ENCODE measurements at places on chromosomes 5 and 9.

- DNase-seq: no peak
Measured at GRCh38 chr5:124661317-124662141, 84.9 kb downstream of the ZNF608 start.

GRCh38 chr5:29412979-29413378 is 1780.5 kb upstream of the CDH6 start:
- no peak for DNase-seq

DNA sequence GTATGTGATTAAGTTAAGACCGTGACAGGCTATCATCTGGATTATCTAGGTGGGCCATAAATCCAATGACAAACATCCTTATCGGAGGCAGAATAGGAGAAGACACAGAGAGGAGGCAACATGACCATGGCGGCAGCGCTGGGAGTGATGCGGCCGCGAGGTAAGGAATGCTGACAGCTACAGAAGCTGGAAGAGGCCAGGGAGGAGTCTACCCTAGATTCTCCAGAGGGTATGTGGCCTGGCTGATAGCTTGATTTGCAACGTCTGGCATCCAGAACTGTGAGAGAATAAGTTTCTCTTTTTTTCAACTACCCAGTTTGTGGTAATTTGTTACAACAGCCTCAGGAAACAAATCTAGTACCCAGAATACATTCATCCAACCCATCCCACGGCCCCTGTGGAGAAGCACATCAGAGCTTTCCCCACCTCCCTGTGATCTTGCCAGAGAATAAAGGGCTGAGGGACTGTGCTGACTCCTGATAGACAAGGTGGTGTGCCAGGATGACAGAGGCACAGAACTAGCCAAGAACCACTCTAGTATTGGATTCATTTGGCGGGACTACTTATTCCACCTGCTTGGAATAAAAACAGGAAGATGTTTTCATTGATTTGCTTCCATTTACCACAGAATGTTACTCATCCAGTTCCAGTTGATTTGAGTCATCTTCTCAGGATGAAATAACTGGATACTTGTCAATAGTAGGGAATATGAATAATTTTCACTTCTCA is 187.4 kb downstream of the MAN2A1 start:
- no peak for DNase-seq

DNA sequence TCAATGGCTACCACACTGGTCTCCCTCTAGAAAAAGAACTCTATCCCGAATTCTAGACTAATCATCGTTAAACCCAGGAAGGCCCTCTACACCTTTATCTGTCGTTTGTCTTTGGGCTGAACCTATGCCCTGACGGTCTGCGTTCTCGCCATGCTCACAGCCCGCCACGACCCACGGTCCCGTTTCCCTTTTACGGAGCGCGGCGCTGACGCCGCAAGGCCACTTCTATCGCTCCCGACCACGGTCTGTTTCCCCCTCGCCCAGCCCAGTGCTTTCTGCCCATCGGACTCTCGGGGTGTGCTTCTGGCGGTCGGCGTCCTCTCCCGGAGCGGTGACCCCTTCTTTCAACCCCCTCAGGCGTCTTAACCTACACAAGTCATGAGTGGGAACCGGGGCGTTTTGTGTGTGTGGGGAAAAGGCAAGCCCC is 974 bp downstream of the C9orf40 start:
- no peak for DNase-seq

DNA sequence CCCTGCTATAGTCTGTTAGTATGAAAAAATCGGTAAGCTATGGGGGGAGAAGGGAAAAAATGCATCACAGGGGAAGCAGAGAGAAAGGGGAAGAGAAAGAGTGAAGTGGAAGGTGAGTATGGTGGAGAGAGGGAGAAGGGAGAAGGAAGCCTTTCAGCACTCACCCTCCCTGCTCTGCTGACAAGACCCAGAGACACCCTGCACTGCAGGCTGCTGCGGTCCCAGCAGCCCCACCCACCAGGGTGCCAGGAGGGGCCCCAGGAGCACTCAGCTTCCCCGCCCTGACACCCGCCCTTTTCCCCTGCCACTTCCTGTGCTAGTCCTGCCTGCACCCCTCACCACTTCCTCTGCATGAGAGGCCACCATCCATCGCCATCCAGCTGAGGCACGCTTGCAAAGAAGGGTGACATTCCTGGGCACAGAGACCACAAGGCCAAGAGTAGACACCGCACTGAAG is 12.7 kb downstream of the STK10 start:
- DNase-seq: no peak

DNA sequence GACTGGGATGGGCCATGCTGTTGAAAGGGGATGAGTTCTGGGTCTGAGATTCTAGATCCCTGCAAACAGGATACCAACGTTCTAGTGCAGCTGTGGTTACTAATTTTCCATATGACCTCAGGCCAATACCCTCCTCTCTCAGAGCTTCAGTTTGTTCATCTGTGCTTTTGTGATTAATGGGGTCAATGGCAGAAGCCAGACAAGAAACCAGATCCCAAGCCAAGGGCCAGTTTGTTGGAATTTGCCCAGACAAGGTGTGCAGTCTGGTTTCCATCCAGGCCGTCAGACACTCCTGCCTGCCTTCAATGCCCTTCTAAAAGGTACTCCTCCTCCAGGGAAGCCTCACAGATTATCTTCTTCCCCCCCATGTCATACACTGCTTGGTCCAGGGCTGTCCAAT is 11.4 kb downstream of the MYORG start:
- DNase-seq: no peak

DNA sequence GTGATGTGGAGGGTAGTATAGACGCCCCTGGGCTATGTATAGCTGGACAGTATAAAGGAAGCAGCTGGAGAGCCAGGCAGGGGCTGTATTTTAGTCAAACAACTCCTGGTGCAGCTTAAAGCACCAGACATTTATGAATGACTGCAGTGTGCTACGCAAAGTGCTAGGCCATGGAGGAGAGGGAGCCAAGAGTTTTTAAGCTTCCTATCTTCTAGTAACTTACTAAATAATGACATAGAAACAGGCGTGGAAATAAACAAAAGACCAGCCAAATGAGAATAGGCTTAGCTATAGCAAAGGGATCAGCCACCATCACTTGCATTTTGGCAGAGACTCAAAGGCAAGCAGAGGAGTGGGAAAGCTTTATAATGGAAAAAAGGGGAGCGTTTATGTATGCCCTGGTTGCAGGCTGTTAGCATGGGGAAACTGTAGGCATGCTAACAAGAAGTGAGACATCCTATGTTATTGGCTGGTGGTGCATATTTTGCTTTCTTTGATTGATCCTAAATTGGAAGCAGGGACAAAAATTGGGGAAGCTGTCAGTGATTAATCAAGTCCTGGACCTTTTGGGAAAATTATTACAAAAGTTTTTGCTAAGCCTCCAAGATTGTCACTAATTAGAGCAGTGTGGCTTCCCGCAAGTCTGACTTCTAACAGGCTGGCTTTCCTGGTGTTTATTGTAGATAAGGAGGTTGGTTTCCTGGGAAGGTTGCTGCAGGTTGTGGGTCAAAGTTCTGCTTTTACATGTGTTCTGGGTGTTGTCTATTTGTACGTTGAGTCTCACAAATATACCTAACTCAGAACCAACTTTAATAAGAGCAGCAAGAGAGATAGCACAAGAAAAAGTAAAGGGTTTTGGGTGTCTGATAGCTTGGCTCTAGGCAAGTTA is 46.6 kb downstream of the RAB3C start:
- no peak for DNase-seq

DNA sequence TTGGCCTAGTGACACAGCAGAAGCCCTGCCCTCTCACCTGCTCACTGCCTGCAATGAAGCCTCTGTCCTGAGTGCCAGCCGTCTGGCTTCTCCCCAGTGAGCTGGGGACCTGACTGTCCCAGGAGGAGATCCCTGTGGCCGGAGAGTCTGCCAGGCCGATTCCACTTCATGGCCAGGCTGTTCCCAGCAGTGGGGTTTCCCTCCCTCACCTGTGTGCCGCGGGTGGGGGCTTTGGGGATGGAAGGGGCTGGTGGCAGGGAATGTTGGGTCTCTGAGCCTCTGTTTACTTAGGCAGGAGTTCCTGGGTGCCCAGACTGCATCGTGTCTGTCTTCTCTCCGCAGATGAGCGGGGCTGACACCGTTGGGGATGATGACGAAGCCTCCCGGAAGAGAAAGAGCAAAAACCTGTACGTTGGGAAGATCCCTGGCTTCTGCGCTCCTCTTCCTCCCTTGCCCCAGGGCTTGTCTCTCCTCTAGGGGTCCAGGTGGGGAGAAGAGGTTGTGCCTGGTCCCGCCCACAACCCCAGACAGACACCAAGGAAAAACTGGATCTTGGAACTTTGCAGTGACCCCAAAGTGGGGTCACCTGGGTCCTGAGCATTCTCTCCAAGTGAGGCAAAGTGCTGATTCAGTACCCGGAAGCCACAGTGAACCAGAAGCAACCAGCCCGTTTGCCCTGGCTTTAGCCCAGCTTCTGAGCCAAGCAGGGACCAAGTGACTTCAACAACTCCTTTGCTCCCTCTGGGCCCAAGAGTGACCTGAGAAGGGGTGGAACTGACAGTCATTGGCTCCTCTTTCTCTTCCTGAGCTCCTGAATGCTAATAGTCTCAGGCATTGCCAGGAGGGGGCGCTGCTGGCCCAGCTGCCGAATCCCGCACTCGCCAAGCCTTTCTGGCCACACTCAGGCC is 127.7 kb downstream of the RGS3 start:
- peak; percentile 92 for DNase-seq

DNA sequence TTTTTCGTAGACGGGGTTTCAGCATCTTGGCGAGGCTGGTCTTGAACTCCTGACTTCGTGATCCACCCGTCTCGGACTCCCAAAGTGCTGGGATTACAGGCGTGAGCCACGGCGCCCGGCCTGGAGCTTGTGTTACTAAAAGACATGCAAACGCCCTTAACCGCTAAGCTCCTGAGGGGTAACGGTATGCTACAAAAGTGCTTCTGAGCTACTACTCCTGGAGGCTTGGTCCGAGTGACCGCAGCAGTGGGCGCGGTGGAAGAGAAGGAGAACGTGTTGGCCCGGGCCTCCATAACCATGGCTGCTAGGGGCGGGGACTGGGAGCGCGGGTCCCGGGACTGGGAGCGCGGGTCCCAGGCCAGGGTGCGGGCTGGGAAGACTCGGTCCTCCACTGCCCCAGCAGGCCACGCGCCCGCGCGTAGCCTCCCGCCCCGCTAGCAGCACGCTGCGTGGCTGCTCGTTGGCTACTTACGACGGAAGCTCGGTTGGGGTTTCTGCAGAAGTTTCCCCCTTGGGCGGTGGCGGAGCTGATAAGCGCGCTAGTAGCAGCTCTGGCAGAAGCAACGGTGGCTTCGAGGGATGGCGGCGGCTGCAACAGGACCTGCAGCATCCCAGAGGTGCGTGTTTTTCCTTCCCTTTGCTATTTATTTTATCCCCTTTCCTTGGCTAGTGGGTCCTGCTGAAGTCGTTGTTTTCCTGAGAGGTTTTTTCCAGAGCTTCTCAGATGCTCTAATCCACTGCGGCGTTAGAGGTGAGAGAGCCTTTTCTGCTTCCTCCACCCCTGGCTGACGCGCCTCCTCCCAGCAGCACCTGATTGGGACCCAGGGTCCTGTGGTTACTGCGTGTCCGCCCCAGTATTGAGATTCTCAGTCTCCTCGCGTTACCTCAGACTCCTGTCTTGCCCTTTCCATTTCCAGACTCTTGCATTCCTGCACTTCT is 69.2 kb upstream of the CCDC180 start:
- DNase-seq: peak; percentile 76

DNA sequence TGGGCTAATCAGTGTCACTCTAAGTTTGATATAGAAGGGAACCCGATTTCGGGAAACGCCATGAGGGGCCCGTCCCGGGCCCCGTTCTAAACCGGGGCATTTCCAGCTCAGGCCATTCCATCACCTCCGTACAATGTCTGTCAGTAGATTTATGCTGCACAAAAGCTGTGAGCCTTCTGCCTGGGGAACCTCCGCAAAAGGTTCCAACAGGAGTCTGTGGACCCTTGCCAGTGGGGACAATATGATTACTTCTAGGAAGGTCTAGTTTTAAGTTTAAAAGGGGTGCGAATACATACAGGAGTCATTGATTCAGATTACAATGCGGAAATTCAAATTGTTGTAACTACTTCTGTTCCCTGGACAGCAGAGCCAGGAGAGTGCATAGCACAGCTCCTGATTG is 57.6 kb downstream of the RAPGEF1 start:
- peak; percentile 58 for DNase-seq

DNA sequence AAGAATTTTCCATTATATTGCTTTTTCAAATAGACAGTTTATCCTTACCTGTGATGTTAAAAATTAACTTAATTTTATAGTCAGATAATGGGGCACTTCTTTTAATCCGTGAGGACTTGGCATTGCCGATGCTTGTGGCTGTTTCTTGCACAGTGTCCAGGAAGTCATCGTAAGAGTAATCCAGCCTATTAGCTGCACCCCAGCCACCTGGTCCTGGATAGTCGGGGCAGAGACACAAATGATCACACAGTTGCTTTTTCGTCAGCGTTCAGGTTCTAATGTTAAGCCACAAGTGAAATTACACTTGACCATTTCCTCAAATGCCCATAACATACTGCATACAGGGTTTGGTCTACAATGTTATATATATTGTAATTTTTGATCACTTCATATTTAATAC is 107.4 kb downstream of the SVEP1 start:
- DNase-seq: no peak

DNA sequence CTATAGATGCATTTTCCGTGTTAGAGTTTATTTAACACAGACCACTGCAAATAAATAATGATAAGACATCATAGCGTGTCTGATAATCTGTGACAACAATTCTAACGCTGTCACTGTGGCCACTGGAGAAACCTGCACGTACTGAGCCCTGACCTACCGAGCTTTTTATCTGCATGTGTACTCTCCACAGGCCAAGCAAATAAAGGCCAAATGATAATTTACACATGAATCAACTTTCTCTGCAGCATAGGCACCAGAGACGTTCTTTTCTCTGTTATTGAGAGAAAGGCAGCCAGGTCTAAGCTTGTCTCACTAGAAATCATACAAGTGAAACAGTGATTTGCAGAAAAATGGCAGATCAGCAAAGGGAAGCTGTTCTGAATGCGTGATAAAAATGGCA is 75.8 kb downstream of the POU5F2 start:
- no peak for DNase-seq

DNA sequence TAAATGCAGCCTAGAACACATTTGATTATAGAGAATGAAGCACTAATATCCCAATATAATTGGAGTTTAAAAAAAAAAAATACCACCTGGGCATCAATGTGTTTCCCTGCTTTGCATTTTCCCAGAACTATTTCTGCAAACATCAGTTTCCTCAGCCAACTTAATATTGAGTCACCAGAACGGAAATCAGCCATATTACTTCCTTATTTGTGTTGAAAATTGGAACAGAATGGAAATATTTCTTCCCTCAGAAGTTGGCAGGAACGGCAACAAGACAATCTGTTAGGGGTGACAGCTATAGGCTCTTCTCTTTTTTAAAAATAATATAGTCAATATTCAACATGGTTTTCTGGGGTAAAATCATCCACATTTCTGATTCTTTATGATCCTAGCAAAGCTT is 4.0 kb downstream of the MFAP3 start:
- DNase-seq: no peak

GRCh38 chr5:144318460-144318859 is 147.8 kb downstream of the KCTD16 start:
- no peak for DNase-seq

- DNase-seq: no peak
Measured at GRCh38 chr5:11790201-11790600, 114.0 kb downstream of the CTNND2 start.

GRCh38 chr5:10288592-10289219 is 19.0 kb downstream of the CMBL start:
- DNase-seq: no peak

Data from right atrium auricular region (tissue), 2 donors.